ENCODE measurements at places on chromosomes 1 and 21. TPM values are rescaled to one million over a fixed set of nuclear protein-coding genes. Genes with fewer than 3 reads are reported as not detected.

- DNase-seq: no peak
These were observed 2.9 kb upstream of the PTPRC start for GRCh38 chr1:198635964-198636363.

GRCh38 chr1:32180186-32181060, 948 bp downstream of the TXLNA start:
- no peak for DNase-seq

GRCh38 chr21:31236528-31236927, 107.5 kb downstream of the TIAM1 start:
- DNase-seq: no peak

GRCh38 chr1:113388621-113389358, 1.5 kb upstream of the MAGI3 start:
- DNase-seq: peak; percentile 16

DNA sequence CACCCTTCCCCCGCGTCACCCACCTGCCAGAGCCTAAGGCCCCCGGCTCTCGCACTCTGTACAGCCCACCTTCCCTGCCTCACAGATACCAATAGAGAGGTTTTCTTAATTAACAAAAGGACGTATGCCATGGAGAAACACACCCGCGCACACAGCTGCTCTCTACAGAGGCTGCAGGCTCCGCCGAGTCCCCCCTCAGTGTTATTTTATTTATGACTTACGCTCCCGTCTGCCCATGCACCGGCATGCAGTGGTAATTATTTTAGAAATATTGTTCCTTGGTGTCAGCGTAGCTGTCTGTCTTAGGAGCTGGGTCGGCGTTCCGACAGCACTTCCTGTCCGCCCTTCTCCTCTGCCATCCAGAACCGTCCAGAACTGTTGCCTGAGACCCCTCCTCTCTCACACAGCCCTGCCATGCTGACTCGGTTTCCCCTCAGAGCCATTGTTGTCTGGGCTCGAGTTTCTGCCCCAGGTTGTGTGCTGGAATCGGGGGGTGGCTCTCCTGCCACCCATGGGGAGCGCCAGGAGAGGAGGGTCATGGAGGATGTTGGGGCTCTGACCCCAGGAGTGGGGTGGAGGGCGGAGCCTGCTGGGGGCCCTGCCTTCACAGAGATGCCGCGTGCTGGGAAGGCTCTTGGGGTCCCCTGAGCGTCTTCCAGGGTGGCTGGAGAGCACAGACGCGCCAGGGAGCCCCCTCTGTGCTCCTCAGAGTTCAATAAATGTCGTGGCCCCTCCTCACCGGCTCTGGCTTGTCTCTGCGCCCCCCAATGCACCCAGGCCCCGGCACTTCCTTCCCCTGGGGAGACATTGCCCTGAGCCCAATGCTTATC, 39.6 kb upstream of the COL6A1 start:
- DNase-seq: no peak

- DNase-seq: no peak
These were observed 154.3 kb downstream of the COQ8A start for GRCh38 chr1:227094249-227094966.

- DNase-seq: no peak
These were observed 84.2 kb downstream of the RGS7 start for GRCh38 chr1:241272828-241273227.

The ITLN2 gene
- not detected for polyA plus RNA-seq

The ANGPTL3 gene
- 8.3 TPM for polyA plus RNA-seq

The DAB1 gene
- 6.5 TPM for polyA plus RNA-seq

Measured in left renal cortex interstitium (tissue), 4 donors.